ENCODE measurements at places on chromosomes 6 and 20. TPM values are rescaled to one million over a fixed set of nuclear protein-coding genes. Genes with fewer than 3 reads are reported as not detected.

Gene TMEM63B
- 11.6 TPM for total RNA-seq

Gene TREM1
- 0.27 TPM for total RNA-seq

Gene GLP1R
- not detected for total RNA-seq

DNA sequence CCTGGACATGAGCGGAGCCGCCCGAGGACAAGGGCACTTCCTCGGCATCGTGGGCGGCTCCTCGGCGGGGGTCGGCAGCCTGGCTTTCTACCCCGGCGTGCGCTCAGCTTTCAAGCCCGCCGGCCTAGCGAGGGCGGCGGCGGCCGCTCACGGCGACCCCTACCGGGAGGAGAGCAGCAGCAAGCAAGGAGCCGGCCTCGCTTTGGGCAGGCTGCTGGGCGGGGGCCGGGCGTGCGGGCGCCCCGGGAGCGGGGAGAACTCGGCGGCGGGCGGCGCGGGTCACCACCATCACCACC is 6.7 kb downstream of the PRDM13 start:
- DNase-seq: peak; percentile 59

DNA sequence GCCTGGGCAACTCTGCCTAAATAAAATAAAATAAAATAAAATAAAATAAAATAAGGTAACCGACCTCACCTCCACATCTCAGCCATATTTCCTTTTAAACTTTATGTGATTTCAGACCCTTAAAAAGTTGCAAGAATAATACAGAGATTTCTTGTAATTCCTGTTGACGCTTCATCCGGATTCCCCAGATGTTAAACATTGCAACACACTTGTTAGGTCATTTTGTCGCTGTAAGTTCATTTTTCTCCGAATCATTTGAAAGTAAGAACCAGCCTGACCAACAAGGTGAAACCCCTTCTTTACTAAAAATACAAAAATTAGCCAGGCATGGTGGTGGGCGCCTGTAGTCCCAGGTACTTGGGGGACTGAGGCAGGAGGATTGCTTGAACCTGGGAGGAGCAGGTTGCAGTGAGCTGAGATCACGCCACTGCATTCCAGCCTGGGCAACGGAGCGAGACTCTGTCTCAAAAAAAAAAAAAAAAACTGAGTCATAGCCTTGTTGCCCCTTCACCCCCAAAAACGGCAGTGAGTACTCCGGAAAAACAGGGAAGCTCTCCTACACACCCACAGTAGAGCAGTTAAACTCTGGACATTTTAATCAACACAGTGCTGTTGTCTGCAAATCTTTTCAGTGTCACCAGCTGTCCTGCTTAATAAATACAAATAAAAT is 5.9 kb downstream of the PYGB start:
- DNase-seq: no peak

GRCh38 chr6:22227824-22228610 is 68.8 kb downstream of the PRL start:
- no peak for DNase-seq

- DNase-seq: no peak
Measured at GRCh38 chr6:55568808-55569439, 10.1 kb downstream of the HMGCLL1 start.

GRCh38 chr6:118704915-118705314 is 53.5 kb upstream of the CEP85L start:
- DNase-seq: no peak

Measured in activated CD4-positive, alpha-beta memory T cell treated with anti-CD3 and anti-CD28 coated beads for 36 hours (primary cell).